Stimulated activated CD8-positive, alpha-beta memory T cell treated with anti-CD3 and anti-CD28 coated beads, Interleukin-4, amount 100 ng/mL, for 1 hour (primary cell): ENCODE measurements at places on chromosomes 3 and 15.

DNA sequence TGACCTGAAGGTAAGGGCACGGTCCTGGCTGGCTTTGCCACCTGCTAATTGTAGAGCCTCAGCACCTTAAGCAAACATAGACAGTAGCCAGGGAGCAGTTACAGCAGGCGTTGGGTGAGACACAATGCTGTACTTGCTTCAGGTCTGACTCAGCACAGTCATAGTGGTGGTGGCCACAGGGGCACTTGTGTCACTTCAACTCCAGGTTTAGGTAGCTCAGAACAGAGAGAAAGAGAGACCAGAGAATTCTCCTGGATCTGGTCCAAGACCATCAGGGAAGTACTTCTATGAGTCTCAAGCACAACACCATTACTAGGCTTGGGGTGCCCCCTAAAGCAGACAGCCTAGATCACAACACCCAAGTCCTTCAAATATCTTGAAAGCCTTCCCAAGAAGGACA lies 204.4 kb downstream of the OTOL1 start:
- DNase-seq = no peak

GRCh38 chr3:176447369-176447768 lies 749.9 kb downstream of the TBL1XR1 start:
- DNase-seq = no peak

DNA sequence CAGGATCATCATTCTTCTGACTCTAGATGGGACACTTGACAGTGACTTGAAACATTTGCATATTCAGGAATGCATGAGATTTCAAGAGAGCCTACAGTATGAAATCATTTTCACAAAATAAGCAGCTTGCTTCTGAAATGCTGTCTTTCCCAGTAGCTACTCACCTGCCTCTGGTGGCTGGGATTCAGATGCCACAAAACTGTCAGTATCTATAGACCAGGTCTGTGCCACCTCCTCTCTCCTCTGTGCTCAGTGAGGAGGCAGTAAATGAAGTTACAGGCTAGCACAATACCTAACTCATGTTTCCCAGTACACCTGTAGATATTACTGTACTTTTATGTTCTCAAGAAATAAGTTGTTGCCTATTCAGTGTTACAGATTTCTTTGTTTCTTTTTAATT lies 64.3 kb downstream of the HMG20A start:
- DNase-seq = no peak

- DNase-seq = peak; percentile 79
Measured at GRCh38 chr15:67120839-67121643, 55.6 kb downstream of the SMAD3 start.

DNA sequence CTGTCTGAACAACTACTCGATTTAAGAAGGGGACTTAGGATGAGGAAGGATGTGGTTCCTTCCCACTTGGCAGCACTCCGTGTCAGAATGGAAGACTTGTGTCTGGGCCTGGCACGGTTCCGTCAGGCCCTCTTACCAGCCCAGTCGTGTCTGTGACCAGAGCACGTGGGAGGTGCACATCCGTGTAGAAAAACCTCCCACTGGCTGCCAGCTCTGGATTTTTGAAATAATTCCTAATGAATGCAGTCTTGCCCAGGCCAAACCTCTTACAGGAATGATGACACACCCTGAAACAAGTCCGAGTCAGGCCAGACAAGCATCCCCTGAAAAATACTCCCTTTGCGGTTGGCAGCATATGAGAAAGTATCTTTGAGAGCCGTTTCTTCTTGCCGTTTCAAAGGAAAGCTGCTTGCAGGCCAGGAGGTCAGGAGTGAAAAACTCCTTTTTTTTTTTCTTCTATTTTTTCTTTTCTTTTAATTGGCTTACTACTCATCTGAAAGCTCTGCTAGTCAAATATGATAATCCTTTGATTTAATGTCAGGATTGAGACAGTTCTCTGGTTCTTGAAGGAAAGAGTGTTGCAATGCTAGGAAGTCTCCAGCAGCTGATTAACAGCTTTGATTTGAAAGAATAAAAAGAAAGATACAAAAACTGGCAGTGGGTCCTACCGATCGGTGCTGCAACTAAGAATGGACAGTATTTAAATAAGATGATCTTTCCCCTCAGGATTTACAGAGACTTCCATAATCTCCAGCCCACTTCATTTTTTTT lies 19.8 kb downstream of the IL1RAP start:
- DNase-seq = no peak

- DNase-seq = no peak
Measured at GRCh38 chr15:61367953-61368352, 138.9 kb upstream of the RORA start.

DNA sequence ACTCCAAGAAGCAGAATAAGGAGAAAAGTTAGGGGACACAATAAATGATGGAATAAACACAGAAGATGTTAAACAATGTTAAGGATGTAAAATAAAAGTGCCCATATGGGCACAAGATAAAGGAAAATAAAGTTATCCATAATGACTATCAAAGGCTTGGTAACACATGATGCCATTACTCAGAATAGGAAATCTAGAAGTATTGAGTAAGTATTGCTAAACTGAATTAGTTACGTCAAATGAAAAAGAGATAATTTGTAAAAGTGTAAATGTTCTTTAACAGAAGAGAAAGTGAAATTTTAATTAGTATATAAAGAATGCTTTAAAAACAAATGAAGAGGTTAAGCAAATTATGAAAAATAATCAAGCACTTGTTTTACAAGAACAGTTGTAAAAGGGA lies 6.7 kb downstream of the COPS2 start:
- DNase-seq = no peak

DNA sequence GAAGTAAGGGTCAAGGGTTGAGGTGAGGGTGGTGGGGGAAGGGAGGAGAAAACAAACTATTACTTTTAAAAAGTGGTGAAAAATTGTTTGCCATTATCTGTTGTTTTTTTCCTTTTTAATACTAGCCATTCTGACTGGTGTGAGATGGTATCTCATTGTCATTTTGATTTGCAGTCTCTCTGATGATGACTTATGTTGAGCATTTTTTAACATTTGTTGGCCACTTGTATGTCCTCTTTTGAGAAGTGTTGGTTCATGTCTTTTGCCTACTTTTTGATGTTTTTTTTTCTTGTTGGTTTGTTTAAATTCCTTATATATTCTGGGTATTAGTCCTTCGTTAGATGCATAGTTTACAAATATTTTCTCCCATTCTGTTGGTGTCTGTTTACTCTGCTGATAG lies 185.9 kb upstream of the ANKRD28 start:
- no peak for DNase-seq
